ENCODE measurements at places on chromosomes 3 and 15.

DNA sequence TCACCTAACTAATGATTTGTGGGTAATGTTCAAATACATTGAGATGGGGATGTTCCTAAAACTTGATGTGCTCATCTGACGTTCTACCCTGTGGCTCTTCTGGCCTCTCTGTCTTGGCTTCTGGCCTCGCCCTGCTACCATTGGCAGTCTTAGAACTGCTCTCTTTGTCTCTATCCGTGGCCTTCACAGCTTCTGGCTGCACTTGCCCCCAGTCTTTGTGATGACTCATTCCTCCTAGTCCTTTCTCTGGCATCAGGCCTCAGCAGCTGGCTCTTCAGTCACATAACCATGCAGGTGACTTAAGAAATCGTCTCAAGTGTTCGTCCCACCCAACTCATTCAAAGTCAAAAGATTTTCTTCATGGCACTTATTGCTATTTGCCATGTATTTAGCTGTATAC is 188.1 kb downstream of the BBX start:
- no peak for DNase-seq

DNA sequence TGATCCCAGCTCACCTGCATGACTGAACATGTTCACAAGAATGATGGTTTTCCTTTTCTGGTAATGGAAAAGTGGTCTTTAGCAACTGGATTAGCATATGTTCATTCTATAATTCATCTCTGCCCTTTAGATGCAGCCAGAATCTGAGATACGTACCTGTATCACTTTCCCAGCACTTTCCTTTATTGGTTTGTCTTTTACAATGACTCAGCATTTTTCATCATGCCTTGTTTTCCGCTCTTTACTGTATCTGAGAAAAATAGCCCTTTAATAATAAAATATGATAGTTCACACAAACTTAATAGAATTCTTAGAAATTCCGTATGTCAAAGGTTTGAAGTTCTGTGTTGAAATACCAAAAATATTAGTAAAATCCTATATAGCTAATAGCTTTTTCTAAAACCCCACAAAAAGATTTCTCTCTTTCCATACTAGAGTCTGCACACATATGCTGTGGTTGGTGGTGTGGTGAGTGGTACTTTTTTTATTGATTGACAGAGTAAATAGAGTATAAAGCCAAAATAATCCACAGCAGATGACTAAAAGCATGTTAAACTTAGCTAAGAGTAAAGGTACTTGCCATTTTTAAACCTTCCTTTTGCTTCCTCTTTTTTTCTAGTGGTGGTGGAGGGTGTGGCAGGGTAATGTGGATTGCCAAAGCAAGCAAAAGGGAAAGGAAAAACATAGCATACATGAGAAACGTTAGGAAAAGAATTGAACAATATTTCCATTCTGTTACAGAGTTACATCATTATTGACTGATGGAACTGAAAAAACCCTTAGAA is 328.9 kb upstream of the RBMS3 start:
- no peak for DNase-seq

- DNase-seq, result no peak
Measured at GRCh38 chr15:97096303-97096835, 765.9 kb downstream of the NR2F2 start.

DNA sequence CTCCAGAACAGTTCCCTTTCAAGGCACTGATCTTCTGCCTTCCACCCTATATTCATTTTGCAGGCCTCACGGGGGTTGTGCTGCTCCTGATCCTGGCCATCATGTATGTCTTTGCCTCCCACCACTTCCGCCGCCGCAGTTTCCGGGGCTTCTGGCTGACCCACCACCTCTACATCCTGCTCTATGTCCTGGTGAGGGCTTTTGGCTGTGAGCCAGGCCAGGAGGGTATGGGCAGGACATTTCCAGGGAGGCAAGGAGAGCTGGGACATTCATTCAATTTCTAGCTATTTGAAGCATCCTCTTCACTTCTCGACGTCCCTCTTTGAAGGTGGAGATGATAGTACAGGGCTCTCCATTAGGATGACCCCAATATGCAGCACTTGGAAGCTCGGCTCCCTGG is 25.9 kb downstream of the DUOX1 start:
- no peak for DNase-seq

DNA sequence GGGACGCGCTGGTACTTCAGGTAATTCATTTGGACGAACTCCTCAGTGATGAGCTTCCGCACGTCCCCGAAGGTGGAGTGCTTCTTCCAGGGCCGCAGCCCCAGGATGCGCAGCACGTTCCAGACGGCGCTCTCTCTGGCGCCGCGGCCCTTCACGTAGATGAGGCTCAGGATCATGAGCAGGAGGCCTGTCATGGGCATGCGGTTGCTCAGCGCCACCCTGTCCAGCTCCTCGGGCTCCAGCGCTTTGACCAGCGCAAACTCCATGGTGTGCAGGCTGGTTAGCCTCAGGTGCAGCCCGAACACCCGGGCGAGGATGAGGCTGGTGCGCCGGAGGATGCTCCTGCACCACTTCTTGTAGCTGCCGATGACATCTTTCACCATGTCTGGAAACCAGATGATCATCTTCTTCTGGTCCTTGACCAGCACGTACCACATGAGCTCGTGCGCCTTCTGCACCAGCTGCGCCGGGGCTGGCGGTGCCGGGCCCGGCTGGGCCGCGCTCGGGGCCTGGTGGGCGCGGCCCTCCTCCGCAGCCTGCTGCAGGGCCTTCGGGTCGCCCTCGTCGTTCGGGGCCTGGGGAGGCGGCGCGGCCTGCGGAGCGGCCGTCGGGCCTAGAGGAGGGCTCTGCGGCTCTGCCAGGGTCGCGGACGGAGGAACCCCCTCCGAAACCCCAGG is 501 bp downstream of the NDN start:
- DNase-seq, result no peak

DNA sequence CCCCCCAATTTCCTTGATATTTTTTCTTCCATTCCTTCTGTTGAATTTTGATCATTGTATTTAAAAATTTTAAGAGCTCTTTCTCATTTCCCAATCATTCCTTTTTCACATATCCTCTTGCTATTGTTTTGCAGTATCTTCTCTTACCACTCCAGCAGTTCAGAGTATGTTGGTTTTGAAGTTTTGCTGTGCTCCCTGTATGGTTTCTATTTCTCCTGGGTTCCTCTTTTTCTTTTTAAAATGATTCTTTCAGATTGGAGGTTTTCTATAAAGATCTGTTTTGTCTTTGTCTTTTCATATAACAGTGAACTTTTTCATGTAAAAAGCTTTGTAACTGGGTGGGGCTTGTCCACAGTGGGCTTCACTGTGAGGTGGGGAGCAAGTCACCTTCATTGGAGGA is 12.8 kb downstream of the USP3 start:
- no peak for DNase-seq

DNA sequence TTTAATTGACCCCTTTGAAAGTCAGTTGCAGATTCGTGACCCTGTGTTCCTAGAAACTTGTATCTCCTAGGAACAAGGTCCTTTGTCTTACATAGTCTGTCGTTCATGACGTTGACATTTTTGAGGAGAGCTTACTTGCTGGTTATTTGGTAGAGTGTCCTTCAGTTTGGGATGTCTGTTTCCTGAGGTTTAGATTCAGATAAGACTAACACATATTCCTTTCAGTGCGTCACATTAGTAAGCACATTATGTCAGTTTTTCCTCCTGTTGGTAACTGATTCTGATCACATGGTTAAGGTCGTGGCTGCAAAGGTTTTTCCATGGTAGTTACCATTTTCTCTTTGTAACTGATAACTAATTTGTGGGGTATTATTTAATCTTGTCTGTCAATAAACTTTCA is 80.8 kb downstream of the PCCB start:
- DNase-seq, result no peak

DNA sequence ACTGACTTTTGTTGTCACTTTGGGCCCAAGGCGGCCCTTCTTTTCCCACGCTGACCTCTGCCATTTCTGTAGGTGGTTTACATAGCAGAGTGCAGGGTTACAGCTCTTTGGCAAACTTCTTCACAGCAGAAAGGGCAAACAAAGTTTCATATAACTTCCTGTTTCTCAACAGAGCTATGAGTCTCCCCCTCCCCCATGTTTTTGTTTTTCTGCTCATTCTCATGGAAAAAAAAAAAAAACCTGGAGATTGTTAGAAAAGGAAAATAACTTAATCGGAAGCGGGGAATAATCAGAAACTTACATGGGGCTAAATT is 342.0 kb upstream of the NR2F2 start:
- DNase-seq, result no peak

- no peak for DNase-seq
Measured at GRCh38 chr3:7204848-7205156, 343.9 kb downstream of the GRM7 start.

Data from germinal center (tissue), 1 donor.